ENCODE measurements at places on chromosomes 7 and 10. TPM values are rescaled to one million over a fixed set of nuclear protein-coding genes. Genes with fewer than 3 reads are reported as not detected.

- DNase-seq: peak; percentile 72
Observed at GRCh38 chr10:43273543-43273942, 6.7 kb upstream of the RASGEF1A start.

Gene RADIL
- 3.9 TPM for total RNA-seq

Gene AS3MT
- total RNA-seq: 14.6 TPM

- DNase-seq: no peak
Observed at GRCh38 chr10:130189608-130190054, 53.4 kb downstream of the GLRX3 start.

Gene TMEM270
- not detected for total RNA-seq

GRCh38 chr10:4266416-4267085 is 481.5 kb upstream of the KLF6 start:
- no peak for DNase-seq

DNA sequence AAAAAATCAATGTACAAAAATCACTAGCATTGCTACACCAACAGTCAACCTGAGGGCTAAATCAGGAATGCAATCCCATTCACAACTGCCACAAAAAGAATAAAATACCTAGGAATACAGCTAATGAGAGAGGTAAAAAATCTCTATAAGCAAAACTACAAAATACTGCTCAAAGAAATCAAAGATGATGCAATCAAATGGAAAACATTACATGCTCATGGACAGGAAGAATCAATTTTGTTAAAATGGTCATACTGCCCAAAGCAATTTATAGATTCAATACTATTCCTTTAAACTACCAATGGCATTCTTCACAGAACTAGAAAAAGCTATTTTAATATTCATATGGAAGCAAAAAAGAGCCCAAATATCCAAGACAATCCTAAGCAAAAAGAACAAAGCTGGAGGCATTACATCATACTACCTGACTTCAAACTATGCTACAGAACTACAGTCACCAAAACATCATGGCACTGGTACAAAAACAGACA is 116.3 kb downstream of the HPSE2 start:
- DNase-seq: no peak

DNA sequence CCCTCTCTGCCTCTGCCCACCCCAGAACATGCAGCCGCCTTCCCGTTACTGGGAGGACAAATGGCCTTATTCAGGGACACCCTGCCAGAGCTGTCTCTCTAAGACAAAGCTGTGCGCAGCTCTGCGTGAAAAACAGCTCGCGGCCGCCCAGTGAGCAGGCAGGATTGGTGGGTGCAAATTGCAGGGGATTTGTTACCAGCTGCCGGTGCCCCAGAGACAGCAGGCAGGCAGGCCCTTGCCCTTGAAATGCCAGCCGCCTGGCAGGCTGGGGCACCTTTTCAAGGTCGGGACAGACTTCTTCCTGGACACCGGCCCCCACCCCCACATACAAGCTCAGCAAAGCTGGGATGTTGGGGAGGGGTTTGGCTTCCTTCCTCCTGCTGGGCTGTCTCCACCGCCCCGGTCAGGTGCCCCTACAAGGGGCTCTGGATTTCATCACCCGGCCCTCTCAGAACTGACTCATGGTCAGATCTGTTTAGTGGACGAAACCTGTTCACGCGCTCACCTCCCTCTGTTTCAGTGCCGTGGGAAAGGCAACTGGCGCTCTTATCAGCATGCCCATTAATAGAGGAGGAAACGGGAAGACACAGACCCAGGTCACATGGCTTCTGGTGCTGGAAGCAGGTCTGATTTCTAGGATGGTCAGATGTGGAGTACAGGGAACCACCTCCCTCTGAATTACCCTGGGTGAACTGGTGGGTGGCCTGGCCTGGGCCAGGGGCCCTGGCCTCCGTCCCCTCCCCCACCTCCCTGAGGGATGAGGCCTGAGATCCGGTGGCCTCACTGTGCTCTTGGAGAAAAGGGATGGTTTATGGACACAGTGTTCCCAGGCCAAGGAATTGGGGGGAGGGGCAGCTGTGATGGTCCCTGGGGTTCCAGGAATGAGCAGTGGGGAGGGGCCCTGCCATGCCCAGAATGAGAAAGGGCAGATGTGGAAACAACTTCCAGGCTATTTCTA is 123.9 kb upstream of the PPIF start:
- DNase-seq: peak; percentile 81

GRCh38 chr7:122311734-122312450 is 7.3 kb upstream of the FEZF1 start:
- DNase-seq: no peak

DNA sequence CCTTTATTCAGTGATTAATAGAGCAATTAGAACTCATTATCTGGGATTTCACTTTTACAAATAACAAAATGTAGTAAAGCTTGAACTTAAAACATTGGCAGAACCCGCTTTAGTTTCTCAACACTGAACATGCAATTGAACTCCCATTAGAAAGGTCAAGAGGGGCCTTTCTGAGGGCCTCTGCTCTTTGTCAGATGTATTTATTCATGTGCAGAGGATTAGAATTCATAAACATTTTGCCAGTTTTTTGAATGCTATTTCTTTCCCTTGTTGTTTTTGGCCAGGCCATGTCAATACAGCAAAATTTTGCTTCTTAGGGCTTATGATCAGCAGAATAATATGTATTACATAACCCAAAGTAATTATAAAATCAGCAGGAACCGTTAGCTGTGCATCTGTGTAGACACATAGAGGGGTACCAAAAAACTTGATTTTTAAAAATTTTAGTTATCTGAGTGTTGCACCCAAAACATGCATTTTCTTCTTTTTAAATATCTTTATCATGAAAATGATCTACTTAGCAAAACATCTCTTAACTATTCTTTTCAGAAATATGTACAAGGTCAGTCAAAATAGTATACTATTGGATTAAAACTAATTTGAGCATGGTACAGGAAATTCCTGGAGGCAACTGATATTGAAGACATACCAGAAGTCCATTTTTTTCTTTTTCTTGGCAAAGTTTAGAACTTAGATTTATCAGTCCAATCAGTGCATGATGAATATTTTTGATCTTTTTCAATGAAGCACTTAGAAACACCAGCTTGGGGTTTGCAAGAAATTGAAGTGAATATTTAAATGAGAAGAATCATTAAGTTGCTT is 177.5 kb downstream of the TWIST1 start:
- DNase-seq: no peak

Gene SPDYE11
- total RNA-seq: not detected

DNA sequence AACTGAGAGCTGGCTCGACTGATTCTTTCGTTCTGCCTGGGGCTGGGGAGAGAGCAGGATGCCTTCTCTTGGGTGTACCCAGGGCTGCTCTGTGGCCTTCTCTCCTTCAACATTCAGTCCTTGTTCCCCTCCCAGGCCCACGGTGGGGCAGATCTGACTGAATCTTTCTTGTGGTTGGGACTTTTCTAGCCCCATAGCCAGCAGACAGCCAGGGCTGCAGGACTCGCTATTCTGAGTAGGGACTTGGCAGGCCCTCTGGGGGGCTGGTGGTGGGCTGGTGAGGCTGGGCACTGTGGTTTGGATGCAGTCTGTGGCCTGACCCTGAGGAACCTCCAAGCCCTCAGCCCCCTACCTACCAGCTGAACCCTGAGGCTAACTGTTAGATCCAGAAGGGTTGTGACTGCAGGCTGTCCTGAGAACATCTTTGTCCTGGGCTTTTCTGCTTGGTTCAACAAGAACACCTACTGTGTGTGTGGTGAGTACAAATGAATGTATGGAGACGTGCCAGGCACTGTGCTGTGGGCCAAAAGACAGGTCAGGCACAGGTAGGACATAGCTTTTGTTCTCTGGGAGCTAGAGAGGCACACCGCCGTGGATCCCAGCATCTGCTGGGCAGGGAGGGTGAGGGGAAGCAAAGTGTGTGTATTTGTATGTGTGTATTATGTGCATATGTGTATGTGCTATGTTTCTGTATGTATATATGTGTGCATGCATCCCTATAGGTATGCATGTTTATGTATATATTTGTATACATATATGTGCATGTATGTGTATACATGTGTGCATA is 2.1 kb upstream of the PALD1 start:
- peak; percentile 40 for DNase-seq

- peak; percentile 61 for DNase-seq
Observed at GRCh38 chr7:1892011-1892965, 222.2 kb downstream of the ELFN1 start.

- no peak for DNase-seq
Observed at GRCh38 chr7:44348851-44349781, 23.7 kb upstream of the CAMK2B start.

- DNase-seq: no peak
Observed at GRCh38 chr7:5661942-5662341, 119.5 kb downstream of the RNF216 start.

DNA sequence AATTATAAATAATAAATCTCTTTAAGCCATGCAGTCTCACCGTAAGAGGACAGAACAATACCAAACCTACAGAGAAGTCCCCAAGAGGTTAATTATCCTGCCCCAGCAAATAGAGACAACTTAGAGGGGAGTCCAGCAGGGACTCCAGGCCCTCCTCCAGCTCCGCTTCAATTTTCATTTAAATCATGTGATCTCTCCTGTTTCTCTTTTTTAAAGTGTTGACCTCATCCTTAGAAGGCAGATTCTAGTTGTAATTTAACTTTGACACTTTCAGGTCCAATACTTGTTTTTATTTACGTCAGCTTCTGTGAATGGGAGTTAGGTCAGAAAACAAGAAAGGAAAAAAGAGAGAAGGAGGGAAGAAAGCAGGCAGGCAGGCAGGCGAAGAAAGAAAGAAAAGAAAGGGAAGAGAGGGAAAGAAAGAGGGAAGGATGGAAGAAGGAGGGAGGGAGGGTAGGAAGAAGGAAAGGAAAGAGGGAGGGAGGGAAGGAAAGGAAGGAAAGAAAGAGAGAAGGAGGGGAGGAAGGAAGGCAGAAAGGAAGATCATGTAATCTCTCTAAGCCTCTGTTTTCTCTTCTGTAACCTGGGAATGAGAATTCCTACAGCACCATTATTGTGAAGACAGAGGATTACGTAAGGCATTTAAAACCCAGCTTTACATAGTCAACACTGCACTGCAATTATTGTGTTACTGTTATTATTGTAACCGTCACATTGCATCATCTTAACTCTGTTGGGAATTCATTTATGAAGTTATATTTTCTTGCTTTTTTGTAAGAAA is 227.7 kb downstream of the SKIDA1 start:
- no peak for DNase-seq

Gene LHFPL3
- total RNA-seq: not detected

- DNase-seq: no peak
Observed at GRCh38 chr7:27182861-27183681, 2.0 kb downstream of the HOXA11 start.

Gene ABCC2
- 0.05 TPM for total RNA-seq

DNA sequence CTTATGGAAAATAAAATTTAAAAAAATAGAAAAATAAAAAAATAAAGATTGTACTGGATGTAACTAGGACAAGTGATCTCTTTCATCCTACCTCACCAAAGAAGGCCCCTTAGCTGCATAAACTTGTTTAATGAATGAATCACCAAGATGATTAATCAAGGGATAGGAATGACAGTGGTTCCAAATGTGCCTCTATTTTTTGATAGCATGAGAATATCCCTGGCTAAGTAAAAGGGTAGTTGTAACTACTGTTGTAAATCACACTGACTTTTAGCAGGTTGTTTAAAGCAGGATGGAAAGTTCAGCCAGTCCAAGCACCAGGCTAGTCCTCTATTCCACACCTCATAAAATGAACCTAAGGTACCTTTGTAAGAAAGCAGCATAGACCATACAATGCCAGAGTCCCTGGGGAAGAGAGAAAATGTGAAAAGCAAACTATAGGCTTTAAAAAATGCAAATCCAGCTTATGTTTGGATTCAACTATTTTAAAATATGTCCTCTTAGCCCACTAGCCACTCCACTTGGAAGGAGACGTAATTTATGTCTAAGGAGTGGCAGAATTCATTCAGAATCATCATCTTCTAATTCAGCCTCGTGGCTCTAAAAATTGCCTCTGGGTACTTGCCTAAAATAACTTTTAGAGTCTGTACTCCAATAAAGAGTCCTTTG is 126.8 kb downstream of the SKIDA1 start:
- DNase-seq: no peak

Gene CALML5
- total RNA-seq: not detected

GRCh38 chr7:122273117-122273516 is 31.4 kb downstream of the FEZF1 start:
- DNase-seq: no peak

GRCh38 chr7:85095806-85096205 is 91.0 kb downstream of the SEMA3D start:
- no peak for DNase-seq

Gene SPDYE1
- total RNA-seq: not detected

DNA sequence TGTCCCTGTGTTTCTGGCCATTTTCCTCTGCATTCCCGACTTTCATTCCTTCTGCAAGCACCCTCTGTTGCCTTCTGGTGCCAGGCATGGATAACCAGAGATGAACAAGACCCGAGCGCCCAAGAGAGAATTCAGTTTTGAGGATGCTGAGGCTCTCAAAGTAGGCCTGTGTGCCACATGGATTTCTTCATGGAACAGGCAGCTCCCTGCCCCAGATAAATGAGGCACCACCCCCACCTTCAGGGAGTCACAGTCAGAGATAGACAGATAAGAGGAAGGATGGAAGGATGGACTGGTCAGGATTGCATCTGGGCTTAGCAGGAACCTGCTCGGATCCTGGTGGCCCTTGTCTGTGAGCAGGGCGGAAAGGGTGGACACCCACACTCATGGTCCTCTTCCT is 49.4 kb downstream of the ADCYAP1R1 start:
- no peak for DNase-seq

DNA sequence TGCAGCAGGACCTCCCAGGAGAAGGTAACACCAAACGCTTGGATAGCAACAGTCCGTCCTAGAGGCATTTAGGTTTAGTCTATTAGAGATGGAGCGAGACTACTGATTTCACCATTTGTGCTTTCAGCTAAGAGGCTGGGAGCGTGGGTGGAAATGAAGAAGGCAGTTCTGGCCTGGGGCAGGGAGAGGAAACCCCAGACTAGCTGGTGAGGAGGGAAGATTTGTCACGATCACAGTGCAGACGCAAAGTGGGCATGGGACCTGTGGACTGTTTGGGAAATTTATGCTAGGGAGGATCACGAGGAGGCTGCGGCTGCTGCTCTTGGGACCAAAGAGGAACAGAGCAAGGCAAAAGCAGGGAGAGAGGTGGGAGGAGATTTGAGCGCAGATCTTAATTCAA is 130.4 kb upstream of the AOAH start:
- DNase-seq: no peak

Gene TEX47
- not detected for total RNA-seq

GRCh38 chr7:35366167-35367155 is 112.6 kb upstream of the TBX20 start:
- DNase-seq: no peak

Gene PTPRN2
- 1.6 TPM for total RNA-seq

GRCh38 chr7:106071999-106072714 is 40.0 kb downstream of the SYPL1 start:
- no peak for DNase-seq

DNA sequence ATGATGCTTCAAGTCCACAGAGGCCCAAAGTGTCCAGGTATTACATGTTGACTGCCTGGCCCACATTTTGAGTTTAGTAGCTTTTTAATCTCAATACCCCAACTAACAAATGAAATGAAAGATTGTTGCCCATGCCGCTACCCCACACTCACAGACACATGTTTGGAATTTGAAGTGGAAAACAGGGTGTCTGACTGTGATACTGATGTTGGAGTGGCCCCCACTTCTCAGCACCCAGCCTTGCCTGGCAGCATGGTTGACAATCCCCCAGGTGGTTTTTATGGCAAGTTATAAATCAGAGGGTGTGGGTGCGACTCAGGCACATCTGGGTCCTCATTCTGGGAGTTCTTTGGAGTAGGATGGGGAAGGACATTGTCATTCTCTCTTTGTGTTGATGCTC is 314.7 kb upstream of the ZNF32 start:
- no peak for DNase-seq

Data from Right ventricle myocardium inferior (tissue), 1 donor.